ENCODE measurements at places on chromosomes 3 and 15.

GRCh38 chr3:187919048-187919447, 173.8 kb upstream of the BCL6 start:
- no peak for DNase-seq

DNA sequence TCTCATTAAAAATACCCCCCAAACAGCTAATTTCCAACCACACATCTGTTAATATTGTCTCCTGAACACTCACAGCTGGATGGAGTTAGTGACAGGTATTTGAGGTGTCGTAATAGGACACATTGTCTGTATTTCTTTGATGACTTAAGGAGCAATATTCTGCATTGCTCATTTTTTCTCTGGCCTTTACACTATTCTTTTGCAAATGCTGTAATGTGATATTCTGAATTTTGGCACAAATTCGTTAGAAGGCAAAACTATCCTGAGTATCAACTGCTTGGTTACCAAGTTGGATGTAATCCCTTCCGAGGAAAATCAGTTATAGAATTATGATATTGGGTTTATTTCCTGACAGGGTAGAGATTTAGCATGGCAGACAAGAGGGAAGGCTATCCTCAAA, 1030.2 kb downstream of the MCTP2 start:
- DNase-seq = no peak

DNA sequence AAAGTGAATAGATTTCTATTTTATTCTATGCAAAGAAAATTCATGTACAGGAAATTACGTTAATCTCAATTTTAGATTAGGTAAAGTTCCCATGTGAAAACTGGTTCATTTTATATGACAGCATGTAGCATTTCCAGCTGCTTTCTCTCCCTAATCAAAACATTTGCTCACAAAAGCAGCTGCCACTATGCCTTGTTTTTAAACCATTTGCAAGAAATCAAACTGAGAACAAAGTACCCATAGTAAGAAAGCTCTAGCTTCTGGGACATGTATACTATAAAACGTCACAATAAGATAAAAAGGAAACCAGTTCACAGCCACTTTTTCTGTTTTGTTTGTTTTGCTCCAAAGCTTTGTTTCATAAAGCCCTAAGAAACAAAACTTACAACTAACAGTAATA, 5.0 kb upstream of the CRYBG3 start:
- DNase-seq = no peak

DNA sequence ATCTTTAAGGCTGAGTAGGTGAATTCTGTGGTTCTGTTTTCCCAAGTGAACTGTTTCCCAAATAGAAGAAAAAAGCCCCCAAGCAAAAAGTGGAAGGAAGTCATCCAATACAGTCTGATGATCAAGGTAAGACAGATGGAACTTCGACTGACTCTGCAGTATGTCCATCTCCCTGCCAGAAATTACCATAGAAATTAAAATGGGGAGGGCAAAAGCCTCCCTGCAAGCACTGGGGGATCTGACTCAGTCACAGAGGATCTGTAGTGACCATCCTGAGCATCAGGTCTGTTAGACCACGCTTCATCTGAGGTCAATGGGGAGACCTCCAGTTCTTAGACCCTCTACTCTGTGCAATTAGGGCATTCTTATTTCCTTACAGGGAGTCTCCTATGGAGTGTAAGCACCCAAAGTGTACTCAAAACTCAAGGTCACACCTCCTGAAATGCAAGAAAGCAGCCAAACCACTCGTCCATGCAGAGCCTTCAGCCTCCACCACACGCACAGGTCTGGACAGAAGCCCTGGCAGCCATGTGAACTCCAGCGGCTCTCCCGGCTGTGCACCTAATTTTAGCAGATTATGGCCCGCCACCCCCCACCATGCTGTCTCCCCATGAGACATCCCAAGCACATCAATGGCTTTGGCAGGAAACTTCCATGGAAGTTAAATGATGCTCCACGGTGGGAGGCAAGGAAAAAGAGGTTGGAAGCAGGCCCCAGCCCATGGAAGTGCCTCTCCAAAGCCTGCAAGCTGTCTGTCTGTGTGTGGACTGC, 348.7 kb downstream of the NTRK3 start:
- DNase-seq = no peak

GRCh38 chr3:114900908-114901307, 246.2 kb downstream of the ZBTB20 start:
- DNase-seq = no peak

- no peak for DNase-seq
Observed at GRCh38 chr3:29686889-29687592, 406.2 kb downstream of the RBMS3 start.

DNA sequence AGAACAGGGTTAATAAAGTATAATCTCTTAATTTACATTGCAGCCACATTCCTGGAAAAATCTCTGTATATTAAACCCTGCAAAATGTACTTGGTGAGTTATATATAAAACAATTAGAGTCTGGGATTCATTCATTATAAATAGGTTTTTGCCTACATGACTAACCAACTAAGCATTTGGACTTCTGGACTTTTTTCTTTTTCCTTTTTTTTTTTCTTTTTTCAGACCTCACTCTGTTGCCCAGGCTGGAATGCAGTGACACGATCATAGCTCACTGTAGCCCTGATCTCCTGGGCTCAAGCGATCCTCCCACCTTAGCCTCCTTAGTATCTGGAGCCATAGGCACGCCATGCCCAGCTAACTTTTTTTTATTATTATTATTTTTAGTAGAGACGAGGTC, 4.5 kb downstream of the DNAJC13 start:
- DNase-seq = no peak

DNA sequence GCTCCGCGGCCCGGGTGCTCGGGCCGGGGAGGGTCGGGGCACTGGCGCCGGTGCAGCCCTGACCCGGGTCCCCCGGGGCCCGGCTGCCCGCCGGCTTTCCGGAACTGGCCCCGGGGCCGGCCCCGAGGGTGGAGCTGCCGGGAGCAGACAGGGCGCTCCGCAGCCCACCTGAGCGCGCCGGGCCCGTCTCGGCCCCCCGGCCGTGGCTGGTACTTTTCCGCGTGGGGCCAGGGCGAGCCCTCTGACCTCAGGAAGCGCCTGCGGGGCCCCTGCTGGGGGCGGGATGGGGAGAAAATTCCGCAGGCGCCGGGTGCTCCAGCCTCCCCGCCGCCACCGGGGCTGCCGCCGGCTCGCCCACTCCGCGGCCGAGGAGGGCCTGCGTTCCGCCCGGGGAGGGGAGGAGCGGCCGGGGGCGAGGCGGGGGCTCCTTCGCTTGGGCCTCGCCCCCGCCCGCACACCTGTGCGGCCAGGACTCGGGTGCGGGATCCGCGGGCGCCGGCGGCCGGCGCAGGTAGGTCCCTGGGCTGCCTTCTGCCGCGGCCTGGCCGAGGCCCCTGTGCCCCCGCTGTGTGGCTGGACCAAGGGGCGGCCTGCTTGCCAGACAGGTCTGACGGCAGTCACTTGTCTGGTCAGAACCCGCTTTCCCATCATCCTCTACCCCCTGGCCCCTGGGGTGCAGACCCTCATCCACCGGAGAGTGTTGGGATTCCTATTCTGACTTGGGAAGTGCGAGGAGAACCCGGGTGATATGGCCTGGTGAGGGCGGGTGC, 3.5 kb downstream of the FURIN start:
- peak; percentile 56 for DNase-seq

GRCh38 chr3:42526616-42527367, 24.3 kb downstream of the VIPR1 start:
- no peak for DNase-seq

GRCh38 chr15:101517504-101517903, 28.0 kb upstream of the PCSK6 start:
- DNase-seq = no peak

- DNase-seq = no peak
Observed at GRCh38 chr3:72906154-72906553, 18.3 kb downstream of the GXYLT2 start.

GRCh38 chr15:93820566-93820965, 410.8 kb upstream of the MCTP2 start:
- no peak for DNase-seq

- DNase-seq = no peak
Observed at GRCh38 chr3:195549931-195550519, 6.9 kb upstream of the PPP1R2 start.

- DNase-seq = no peak
Observed at GRCh38 chr15:65223996-65224395, 12.7 kb upstream of the CILP start.

- DNase-seq = peak; percentile 96
Observed at GRCh38 chr3:141412936-141413354, 44.6 kb downstream of the ZBTB38 start.

DNA sequence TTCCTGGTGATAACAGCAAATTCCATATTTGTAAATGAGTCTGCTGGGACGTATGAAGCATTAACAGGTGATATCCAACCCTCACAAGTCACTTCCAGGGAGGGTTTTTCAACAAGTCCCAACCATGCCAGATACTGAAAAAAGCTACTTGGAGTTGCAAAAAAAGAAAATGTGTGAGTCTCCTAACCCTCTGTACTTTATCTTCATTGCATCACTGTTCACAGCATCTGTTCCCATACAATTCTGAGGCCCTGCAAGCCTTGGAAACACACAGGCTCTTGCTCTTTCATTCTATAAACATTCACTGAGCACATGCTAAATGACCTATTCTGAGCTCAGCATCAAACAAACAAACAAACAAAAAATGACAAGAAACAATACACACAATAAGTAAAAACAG, 120.8 kb downstream of the RFTN1 start:
- no peak for DNase-seq

DNA sequence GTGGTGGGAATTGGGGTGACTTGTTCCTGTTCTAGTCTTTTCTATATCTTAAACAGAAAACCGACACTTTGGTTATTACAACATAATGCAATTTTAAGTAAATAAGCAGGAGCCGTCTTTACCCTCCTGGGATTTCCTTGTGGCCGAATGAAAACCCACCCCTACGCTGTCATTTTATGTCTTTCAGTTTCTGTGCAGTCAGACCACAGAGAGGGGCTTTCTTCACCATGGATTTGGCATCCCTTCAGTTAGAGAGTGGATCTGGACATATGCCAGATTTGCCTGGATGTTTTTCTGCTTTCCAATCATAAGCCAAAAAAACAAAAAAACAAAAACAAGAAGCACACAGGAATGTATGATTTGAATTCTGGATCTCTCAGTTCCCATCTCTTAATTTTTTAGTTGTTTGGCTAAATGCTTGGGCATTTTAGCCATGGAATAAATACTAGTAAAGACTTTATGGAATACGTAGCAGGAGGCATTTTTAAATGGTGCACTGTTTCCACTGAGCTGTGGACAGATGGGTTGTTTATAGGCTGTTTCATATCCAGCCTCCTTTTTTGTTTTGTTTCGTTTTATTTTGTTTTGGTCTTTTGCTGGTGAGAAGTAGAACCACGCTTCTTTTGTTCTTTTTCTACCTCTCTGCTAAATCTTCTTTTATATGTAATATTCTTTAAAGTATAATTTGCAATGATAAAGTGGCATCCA, 272.9 kb downstream of the FEZF2 start:
- DNase-seq = no peak

DNA sequence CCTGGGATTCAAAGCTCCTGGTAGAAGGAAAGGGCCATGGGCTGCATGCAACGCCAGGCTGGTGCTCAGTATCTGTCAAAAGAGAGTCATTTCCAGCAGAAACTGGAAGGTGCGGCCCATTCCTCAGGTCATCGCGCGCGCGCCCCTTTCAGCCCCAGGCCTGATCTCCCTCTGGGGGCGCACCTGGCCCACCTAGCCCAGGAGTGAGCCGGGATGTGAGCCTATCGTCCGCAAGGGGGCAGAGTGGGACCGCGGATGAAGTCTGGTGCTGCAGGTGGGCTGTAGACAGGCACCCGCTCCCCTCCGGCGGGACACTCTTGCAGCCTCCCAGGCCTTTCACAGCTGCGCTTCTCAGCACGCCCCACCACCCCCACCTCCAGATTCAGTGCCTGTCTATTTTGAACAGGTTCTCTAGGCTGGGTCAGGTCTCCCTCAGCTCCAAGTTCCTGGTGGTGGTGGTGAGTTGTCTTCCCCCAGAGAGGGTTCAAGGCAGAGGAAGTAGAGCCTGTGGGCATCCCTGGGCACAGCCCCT, 5.8 kb upstream of the RPL29 start:
- DNase-seq = peak; percentile 87

DNA sequence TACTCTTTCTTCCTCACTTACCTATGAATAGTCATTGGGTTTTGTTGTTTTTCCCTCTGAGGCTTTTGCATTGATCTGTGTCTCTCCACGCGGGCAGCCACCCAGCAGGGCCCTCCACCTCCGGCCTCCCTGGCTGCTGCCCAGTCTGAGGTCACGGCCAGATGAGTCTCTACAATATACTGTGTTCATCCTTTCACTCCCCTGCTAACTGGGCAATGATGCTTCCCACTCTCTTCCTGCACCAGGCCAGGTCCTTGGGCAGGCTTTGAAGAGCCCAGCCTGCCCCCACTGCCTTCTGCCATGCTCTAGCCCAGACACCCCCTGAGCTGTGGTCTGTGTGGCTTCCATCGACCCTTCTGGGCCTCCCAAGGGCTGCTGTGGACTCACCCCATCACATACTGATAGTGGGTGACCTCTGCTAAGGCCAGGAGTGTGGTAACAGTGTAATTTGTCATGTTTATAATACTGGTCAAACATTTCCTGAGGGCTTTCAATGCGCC, 18.0 kb downstream of the PDIA5 start:
- DNase-seq = no peak

DNA sequence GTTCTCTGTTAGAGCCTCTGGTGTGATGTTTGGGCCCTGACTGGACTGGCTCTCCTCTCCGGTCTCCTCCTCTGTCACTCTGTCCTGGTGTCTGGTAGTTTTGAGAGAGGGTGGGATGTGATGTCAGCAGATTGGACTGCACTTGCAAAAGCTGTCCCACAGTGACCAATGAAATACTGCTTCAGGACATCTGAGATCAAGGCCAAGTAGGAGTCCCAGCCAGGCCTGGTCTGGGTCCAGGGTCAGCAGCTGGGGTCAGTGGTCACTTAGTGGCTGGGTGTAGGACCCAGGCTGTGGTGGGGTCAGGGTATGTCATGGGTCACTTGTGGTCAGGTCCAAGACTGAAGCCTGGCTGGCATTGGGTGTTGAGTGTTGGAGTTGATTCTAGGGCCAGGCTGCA, 20.9 kb downstream of the ALDH1L1 start:
- no peak for DNase-seq

DNA sequence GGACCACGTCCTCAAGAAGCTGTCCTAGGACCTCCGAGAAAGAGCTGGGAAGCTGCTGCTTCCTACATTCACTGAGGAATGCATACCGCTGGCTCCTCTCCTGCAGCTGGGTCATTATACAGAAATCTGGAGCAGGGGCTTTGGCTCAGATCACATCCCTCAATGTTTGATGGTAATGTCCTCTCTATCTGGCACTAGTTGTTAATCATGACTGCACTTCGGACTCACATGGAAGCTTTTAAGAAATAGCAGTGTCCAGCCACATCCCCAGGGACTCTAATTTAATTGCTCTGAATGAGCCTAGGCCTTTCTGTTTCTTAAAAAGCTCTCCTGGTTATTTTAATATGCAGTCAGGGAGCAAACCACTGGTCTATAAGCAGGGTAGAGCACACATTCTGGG, 25.7 kb upstream of the MYRIP start:
- DNase-seq = no peak

DNA sequence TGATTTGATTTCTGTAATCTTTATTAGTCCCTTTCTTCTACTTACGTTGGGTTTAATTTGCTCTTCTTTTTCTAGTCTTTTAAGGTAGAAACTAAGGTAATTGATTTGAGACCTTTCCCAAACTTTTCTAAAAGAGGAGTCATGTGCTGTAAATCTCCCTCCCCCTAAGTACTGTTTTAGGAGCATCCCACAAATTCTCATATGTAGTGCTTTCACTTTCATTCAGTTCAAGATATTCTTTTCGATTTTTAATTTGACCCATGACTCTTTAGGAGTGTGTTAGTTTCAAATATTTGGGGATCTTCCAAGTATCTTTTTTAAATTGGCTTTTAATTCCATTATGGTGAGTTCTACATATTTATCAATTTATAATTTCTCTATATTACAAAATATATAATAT, 241.8 kb downstream of the CTNNB1 start:
- no peak for DNase-seq

GRCh38 chr15:89362203-89363101, 27.8 kb upstream of the POLG start:
- no peak for DNase-seq
